ENCODE measurements at places on chromosomes 13 and 19.

DNA sequence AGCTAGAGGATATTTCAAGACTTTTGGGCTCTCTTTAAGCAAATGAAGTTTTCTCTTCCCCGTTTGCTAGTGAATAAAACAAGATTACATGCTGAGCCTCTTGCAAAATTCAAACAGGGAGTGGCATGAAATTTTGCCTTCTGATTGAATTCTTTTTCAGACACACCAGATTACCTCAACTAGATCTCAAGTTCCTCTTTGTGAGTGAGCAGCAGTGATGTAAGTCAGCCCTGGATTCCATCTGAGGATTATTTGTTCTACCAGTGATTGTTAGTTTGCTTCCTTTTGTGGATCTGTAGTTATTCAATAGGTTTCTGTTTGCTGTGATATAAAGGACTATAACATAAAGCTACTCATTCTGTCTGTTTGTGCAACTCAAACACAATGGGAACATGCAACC is 407.7 kb downstream of the LMO7 start:
- DNase-seq, result no peak

GRCh38 chr13:40109351-40109844 is 453.9 kb downstream of the COG6 start:
- peak; percentile 88 for DNase-seq

DNA sequence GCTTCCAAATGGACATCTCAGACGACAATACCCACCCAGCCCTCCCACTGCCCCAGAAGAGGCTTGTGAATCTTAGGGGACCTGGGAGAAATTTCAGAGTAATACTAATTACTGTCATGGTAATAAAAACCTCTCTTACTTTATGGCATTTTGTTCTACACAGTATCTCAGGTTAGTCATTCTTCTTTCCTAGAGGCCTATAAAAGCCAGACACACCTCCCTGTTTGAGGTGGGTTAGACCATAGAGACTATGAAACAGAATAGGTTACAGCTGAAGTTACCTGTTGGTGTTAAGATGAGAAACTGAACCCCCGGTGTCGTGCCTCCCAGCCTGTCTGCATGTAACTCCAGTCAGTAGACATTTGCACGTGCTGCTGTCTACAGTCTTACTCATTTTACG is 113.9 kb downstream of the SLC7A1 start:
- DNase-seq, result no peak

GRCh38 chr19:2096034-2096479 is at the start of gene MOB3A:
Gene MOB3A (minus strand): TSS chr19:2096326. CDS start chr19:2078560, 17,766 bp downstream.
- no peak for DNase-seq

DNA sequence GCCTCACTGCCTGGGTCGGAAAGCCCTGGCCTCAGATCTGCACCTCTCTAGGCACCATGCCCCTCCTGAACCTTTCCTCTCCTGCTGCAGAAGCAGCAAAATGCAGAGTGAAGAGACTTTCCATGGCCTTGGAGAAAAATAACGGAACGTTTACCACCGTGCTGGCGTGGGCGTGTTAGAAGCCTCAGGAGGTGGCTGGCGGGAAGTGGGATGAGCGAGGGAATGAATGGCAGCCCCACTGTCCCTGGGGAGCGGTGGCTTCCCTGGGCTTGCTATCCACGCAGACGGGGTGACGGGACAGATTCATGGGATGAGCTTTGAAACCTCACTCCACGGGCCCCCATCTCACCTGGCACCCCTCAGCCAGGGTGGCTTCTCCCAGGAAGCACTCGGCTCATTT is 4.3 kb downstream of the TEX29 start:
- DNase-seq, result no peak

DNA sequence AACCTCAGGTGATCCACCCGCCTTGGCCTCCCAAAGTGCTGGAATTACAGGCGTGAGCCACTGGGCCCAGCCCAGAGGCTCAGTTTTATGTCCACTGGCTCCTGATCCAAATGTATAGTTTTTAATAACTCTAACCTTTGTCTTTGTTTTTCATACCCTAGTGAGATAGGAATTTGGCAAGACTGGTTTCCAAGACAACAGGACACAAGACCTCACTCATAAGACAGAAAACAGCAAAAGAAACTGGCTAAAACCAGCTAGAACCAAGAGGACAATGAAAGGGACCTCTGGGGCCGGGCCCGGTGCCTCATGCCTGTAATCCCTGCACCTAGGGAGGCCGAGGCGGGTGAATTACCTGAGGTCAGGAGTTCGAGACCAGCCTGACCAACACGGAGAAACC is 27.6 kb downstream of the CPT1C start:
- DNase-seq, result no peak

GRCh38 chr19:2538096-2538757 is 62.3 kb downstream of the GADD45B start:
- DNase-seq, result no peak

- peak; percentile 37 for DNase-seq
Measured at GRCh38 chr13:36475468-36475867, 43.2 kb downstream of the CCNA1 start.

- no peak for DNase-seq
Measured at GRCh38 chr19:45331411-45331810, 8.7 kb upstream of the CKM start.

GRCh38 chr13:20351281-20352022 is 119.3 kb upstream of the GJB6 start:
- DNase-seq, result peak; percentile 53

- no peak for DNase-seq
Measured at GRCh38 chr19:12994701-12995595, at the start of gene NFIX. Gene NFIX (plus strand): TSS chr19:12995475. CDS start chr19:12995838, 363 bp downstream.

- DNase-seq, result no peak
Measured at GRCh38 chr13:25490236-25490635, 118.5 kb downstream of the ATP8A2 start.

GRCh38 chr13:24119626-24120508 is 40.7 kb upstream of the SPATA13 start:
- DNase-seq, result no peak

GRCh38 chr19:14404312-14404711 is 14.8 kb downstream of the DDX39A start:
- no peak for DNase-seq

DNA sequence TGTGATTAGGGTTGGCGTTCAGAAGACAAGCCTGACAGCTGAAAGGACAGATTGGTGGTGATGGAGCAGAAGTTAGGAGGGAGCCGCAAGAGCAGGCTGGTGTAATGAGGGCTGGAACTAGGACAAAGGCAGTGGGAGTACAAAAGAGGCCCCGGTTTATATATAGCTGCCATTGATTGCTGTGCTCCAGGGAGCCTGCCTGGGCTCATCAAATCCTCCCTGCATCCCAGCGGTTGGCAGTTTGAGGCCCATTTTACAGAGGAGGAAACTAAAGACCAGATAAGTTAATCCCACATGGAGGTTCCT is 123.7 kb downstream of the CACNA1A start:
- DNase-seq, result no peak

Data from RWPE1 (cell line).